ENCODE measurements at places on chromosomes 12 and 14.

GRCh38 chr12:13718271-13718670 is 263.1 kb downstream of the GRIN2B start:
- DNase-seq: no peak

- DNase-seq: no peak
These were observed 787 bp upstream of the PRMT5 start for GRCh38 chr14:22929961-22930364.

DNA sequence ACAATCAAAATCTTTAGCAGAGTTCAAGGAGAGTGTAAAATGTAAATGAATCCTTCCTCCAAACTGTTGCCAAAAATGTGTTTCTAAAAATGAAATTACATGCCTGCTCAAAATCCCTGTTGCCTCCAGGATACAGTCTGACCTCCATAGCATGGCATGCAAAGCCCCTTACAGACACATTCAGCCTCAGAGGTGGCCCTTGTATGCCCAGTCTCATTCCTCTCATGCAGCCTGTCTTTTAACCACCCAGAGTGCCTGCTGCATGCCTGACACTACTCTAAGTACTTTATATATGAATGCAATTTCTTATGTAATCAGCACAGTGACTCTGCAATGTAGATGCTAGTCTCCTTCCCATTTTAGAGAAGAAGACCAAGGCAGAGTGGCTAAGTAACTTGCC is 24.4 kb upstream of the PTPRQ start:
- no peak for DNase-seq

DNA sequence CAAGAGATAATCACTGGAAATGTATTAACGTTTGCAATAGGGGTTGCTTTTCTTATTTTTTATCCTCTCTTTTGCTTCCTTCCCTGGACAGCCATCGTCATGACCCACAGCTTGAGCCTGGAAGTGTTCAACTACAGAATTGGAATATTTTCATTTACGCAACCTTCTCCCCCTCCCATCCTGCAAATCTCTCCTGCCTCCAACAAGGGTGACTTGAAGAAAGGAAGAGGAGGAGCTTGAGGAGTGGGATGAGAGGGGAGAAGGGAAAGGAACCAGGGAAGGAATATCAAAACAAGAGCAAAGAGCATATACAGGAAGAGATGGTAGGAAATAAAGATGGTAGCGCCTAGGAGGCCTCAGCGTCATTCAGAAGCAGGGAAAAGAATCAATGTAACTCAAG is 1.6 kb upstream of the MANSC4 start:
- DNase-seq: no peak

DNA sequence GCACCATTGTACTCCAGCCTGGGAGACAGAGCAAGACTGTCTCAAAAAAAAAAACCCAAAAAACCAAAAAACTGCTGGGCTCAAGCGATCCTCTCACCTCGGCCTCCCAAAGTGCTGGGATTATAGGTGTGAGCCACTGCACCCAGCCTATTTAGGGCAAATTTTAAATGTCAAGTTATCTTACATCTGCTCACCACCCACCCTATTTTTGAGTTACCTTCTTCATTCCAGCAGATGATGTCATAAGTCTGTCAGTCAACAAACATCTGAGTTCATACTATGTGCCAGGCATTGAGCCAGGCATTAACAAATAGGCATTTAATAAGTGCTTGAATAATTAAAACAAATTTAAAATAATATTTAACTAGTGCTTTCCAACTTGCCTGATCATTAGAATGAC is 21.5 kb downstream of the BATF start:
- no peak for DNase-seq

- no peak for DNase-seq
These were observed 7.1 kb upstream of the VPS37B start for GRCh38 chr12:122902854-122903692.
